ENCODE measurements at places on chromosomes 3 and 15. TPM values are rescaled to one million over a fixed set of nuclear protein-coding genes. Genes with fewer than 3 reads are reported as not detected.

DNA sequence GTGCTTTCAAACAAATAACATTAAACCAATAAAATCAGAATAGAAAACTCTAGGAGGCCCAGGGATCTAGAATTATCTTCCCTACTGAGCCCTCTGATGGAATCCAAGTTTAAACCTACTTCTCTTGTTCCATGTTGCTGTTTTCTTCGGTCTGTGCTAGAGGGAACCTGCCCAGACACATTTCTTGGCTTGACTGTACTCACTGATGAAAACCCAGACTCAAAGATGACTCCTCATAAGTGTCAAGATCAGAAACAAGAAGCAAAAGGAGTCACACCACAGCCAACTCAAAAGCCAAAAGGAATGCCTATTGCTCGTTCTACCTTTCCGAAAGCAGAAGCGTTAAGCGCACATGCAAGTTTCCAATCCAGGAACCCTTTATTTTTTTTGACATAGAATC is 31.6 kb downstream of the SCAP start:
- no peak for ATAC-seq

GRCh38 chr3:67377299-67377698 is 277.1 kb downstream of the SUCLG2 start:
- no peak for ATAC-seq

DNA sequence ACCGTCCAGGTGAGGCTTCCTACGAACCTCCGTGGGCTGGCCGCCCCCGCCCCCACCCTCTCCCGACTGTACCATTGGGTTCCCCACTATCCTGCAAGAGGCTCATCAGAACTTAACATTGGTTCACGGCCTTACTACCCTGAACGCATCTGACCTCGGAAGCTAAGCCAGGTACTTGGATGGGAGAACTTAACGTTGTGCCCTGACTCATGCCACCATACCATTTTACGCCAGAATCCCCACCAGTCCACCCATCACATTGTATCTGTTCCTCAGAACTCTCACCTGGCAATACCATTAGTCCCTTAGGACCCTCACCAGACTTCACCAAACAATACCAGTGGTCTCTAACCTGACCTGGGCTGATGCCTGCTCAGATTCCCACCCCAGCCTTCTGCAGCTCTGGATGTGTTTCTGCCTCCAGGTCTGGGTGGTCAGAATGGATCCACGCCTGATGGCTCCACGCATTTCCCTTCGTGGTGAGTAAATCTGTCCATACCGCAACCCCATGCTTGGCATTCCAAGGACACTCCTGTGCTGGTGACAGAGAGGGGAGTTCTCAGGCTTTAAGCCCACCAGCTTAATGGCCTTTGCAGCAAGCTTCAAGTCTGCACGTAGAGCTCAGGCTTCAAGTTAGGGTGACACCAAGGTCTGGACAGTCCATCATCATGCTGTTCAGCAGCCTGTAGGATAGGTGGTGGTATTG is 562 bp downstream of the TCTA start:
- no peak for ATAC-seq

PARP6 gene
- total RNA-seq: 56.3 TPM

GRCh38 chr15:83653288-83653638 is 660 bp upstream of the ADAMTSL3 start:
- no peak for ATAC-seq

All from gastroesophageal sphincter (tissue), 4 donors.